ENCODE measurements at places on chromosomes 11 and 22.
A peak's percentile ranks its signal among the peaks of the same experiment; 100 is the strongest.

DNA sequence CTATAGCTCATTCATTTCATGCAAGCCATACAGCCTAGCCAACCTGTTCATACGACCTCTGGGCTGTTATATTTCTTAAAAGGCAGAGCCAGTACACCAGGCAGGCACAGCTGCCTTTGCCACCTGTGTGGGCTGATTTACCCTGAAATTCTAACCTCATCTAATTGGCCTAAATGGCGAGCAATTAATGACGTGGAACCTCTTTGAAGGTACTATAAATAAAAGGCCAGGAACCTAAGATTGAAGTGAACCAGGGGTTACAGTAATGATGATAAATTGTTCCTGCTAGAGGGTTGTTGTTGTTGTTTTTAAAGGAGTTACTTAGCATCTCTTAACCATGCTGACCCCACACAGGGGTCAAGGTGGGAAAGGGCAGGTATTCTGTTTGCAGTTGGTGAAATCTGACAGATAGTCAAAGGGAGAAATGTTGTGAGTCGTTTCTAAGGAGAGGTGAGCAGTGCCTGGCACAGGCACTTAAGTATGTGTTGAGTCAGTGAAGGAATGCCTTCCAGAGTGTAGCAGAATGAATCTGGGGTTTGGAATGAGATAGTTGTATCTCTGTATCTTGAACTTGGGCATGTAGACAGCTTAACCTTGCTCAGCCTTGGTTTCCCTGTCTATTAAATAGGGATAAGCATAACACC, 213.5 kb upstream of the NAV2 start:
- no peak overlapping the region for H3K27ac ChIP-seq
- no peak for DNase-seq
- H3K4me3 ChIP-seq = no peak overlapping the region

DNA sequence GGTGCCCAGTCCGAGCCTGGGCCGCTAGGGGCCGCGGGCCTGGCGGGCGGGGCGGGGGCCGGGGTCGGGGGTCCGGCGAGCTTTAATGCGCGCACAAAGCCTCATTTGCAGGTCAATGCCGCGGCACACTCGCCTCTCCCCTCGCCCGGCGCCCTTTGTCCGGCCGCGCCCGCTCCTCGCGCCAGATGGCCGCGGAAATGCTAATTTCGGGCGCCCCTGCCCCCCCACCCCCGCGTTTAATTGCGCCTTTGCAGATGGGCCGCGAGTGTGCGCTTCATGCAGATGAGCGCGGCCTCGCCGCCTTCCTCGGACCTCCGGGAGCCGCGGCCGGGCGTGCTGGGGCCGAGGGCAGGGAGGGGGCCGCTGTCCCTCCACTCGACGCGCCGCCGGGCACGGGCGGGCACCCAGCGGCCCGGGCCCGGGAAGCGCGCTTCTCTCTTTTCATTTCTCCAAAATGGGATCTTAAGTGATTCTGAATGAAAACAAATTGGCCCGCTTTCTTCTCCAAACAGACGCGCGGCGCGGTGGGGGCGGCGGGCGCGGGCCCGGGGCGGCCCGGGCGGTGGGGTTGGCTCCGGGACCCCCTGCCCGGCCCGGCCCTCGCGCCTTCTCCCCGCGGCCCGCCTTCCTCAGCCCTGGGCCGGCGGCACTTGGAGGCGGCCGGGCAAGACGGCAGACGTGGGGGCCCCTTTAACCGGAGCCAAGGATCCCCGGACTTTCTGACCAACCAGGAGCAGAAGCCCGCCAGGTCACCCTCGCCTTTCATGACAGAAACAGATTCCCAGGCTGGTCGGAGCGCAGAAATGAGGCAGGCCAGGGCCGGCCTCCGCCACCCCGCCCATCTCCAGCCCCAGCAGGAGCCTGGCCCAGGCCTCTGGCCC, 22.9 kb downstream of the CDKN1C start:
- H3K36me3 ChIP-seq = no peaks in the 10 kb centered on the region
- no peak for DNase-seq
- H3K4me3 ChIP-seq = no peak overlapping the region
- peaks cover 31% of the 10 kb centered on the region for H3K27me3 ChIP-seq
- H3K27ac ChIP-seq = no peak overlapping the region

DNA sequence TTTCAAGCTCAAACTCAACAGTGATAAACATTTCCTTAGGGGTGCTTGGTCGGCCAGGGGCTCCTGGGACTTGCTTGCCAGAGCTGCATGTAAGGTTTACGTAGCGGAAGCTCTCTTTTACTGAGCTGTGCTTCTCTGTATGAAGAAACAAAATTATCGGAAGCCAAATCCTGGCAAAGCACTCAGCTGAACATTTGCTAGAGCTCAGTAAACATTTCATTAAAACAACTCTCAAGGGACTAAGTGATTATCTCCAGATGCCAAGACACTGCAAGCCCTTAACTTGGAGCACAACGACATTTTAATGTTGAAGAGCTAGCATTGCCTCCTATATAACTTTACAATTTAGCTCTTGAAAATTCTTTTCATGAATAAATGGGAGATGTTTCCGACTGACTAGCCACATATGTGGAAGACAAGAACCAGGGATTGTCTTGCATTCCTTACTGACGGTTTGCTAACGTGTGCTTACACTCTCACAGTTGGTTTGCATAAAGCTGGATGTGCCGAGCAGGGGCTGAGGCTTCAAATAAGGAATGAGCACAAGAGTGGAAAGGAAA, 43.4 kb downstream of the SCUBE2 start:
- no peaks in the 10 kb centered on the region for H3K4me1 ChIP-seq
- H3K36me3 ChIP-seq = no peaks in the 10 kb centered on the region
- H3K27ac ChIP-seq = no peak overlapping the region
- no peak overlapping the region for H3K4me3 ChIP-seq

GRCh38 chr11:115739146-115739545, 234.9 kb upstream of the CADM1 start:
- H3K27me3 ChIP-seq = no peaks in the 10 kb centered on the region
- H3K4me1 ChIP-seq = no peaks in the 10 kb centered on the region
- H3K4me3 ChIP-seq = no peak overlapping the region
- no peak overlapping the region for H3K27ac ChIP-seq
- no peak for DNase-seq
- no peaks in the 10 kb centered on the region for H3K36me3 ChIP-seq

- peaks cover 26% of the 10 kb centered on the region for H3K4me1 ChIP-seq
- H3K36me3 ChIP-seq = no peaks in the 10 kb centered on the region
- H3K27ac ChIP-seq = no peak overlapping the region
- DNase-seq = no peak
Observed at GRCh38 chr11:48017105-48017830, 36.9 kb downstream of the PTPRJ start.

- H3K27me3 ChIP-seq = no peaks in the 10 kb centered on the region
- no peak overlapping the region for H3K27ac ChIP-seq
- H3K36me3 ChIP-seq = no peaks in the 10 kb centered on the region
- no peak overlapping the region for H3K4me3 ChIP-seq
- no peaks in the 10 kb centered on the region for H3K4me1 ChIP-seq
Observed at GRCh38 chr11:61531044-61531443, 22.5 kb downstream of the LRRC10B start.

- no peak overlapping the region for H3K4me3 ChIP-seq
- no peaks in the 10 kb centered on the region for H3K27me3 ChIP-seq
- no peaks in the 10 kb centered on the region for H3K36me3 ChIP-seq
Observed at GRCh38 chr11:8098361-8098760, 17.4 kb downstream of the TUB start.

- H3K36me3 ChIP-seq = no peaks in the 10 kb centered on the region
- DNase-seq = no peak
- no peak overlapping the region for H3K4me3 ChIP-seq
- H3K4me1 ChIP-seq = no peaks in the 10 kb centered on the region
Observed at GRCh38 chr11:34899633-34900016, 16.6 kb downstream of the APIP start.

- no peaks in the 10 kb centered on the region for H3K36me3 ChIP-seq
- H3K27me3 ChIP-seq = peaks cover 10% of the 10 kb centered on the region
- no peaks in the 10 kb centered on the region for H3K4me1 ChIP-seq
- H3K27ac ChIP-seq = no peak overlapping the region
- H3K4me3 ChIP-seq = no peak overlapping the region
Observed at GRCh38 chr11:101582989-101583250, 887 bp downstream of the TRPC6 start.

DNA sequence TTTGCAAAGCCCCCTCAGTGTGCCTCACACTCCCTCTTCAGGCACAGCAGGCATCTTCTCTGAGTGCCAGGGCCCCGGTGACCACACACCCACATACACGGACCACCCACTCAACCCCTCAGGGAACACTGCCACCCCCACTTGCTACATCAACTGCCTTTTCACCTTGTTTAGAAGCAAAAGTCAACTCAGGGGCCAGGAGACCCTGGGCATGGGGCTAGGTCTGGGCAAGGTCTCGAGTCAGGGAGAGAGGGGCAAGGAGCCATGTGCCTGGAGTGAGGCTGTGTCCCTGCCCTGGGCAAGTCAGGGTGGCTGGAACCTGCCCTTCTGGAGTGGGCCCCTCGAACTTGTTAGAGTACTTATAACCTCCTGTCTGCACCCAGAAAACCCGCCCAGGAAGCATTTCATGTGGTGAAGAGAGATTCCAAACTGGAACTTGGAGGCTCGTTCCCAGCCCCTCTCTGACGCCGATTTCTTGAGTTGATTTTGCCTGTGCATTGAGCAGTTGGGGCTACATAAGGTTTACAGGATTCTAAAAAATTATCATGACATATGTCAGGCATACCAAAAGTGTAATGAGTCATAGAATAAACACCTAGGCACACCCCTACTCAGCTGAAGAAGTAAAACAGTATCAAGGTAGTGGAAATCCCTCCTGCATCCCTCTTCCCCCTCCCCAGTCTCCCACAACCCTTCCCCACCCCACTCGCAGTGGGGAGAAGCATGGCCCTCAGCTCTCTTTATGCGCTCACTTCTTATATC, 74.3 kb downstream of the MYEOV start:
- peaks cover 21% of the 10 kb centered on the region for H3K4me1 ChIP-seq
- H3K27ac ChIP-seq = no peak overlapping the region
- H3K4me3 ChIP-seq = no peak overlapping the region
- no peak for DNase-seq

DNA sequence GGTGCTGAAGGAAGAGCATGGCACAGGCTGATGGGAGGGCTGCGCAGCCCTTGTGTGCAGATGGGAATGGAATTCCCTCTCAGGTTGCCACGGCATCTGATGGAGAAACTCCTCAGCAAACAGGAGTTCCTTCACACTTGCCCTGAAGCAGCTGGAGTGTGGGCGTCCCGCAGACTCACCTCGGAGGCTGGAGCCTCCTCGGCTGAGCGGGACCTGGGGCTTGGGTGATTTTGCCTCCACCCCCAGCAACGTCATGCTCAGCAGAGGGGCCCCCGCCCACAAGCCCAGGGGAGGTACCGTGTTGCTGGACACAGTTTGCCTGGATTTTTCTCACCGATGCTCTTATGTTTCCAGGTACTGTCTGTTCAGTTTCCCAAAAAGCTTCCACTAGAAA, 63.4 kb downstream of the MYO7A start:
- no peaks in the 10 kb centered on the region for H3K36me3 ChIP-seq
- no peaks in the 10 kb centered on the region for H3K4me1 ChIP-seq
- no peak overlapping the region for H3K27ac ChIP-seq
- DNase-seq = no peak
- H3K27me3 ChIP-seq = no peaks in the 10 kb centered on the region
- H3K4me3 ChIP-seq = no peak overlapping the region

DNA sequence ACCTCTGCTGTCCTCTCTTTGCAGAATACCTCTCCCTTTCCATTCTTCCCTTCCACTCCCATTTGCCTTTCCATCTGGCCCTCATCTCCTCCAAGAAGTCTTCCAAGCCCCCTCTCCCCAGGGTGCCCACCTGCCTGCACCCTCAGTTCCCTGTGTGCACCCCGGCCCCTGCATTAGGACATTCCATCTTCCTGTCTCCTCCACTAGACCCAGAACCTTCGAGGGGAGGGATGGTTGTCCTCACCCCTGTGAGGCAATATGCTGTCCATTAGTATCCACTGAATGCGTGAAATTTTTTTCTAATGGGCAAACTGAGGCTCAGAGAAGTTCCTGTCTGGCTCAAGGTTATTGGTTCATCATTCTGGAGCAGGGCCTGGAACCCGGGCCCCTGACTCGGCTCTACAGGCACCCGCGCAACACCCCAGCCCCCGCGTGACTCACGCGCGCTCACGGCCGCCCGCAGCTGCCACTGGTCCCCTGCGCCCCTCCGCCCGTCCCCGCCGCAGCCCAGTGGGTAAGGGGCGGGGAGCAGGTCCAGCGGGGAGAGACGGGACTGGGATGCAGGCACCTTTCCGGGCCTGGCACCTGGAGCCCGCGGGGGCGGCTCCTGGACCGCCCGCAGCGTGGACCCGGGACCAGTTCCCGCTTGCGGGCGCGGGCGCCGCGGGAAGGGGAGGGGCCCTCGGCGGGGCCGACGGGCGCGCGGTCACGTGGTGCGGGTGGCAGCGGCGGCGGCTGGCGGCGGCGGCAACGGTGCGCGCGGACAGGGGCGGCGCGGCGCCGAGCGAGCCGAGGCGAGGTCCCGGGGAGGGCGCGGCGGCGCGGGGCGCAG, 7.0 kb downstream of the SEPTIN3 start:
- no peak overlapping the region for H3K4me3 ChIP-seq
- peaks cover 3% of the 10 kb centered on the region for H3K4me1 ChIP-seq
- H3K27me3 ChIP-seq = peaks cover 24% of the 10 kb centered on the region

GRCh38 chr11:61632096-61632495, 48.1 kb upstream of the DAGLA start:
- H3K4me3 ChIP-seq = no peak overlapping the region
- no peaks in the 10 kb centered on the region for H3K4me1 ChIP-seq
- no peak overlapping the region for H3K27ac ChIP-seq
- H3K27me3 ChIP-seq = no peaks in the 10 kb centered on the region

DNA sequence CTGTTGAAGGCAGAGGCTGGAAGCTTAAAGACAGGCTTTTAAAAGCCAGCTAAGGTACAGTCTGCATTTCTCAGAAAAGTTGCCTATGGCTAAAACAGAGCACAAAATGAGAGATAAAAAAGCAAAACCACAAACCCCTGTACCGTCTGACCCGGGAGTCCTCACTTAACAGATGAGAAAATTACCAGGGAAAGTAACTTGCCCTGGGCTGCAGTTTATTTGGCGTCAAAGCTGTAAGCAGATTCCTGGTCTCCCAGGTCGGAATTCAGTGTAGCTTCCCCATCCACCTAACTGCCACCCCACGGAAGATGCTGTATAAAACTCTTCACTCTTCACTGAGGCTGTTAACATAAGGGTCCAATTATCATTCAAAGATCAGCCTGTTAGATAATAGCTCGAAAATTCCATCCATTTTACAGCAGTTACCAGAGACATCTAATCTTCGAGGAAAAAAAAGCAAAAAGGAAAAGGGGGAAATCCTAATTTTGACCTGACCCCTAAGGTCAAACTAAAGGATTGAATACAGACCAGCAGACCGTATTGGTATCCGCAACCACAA, 1.5 kb downstream of the TCF20 start:
- H3K27me3 ChIP-seq = no peaks in the 10 kb centered on the region
- no peaks in the 10 kb centered on the region for H3K36me3 ChIP-seq
- peak overlapping the region; percentile 74 for H3K4me3 ChIP-seq
- H3K4me1 ChIP-seq = peaks cover 7% of the 10 kb centered on the region
- peak; percentile 7 for DNase-seq
- H3K27ac ChIP-seq = no peak overlapping the region

DNA sequence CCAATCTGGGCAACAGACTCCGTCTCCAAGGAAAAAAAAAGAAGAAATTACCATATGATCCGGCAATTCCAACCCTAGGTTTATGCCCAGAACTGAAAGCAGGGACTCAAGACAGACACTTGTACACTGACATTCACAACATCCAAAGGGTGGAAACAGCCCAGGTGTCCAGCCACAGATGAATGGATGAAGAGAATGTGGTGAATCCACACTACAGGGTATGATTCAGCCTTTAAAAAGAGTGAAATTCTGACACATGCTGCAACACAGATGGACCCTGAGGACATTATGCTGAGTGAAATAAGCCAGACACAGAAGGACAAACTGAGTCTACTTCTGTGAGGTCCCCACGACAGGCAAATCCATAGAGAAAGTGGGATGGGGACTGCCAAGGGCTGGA, 43.9 kb downstream of the SGSM3 start:
- no peak overlapping the region for H3K27ac ChIP-seq
- no peaks in the 10 kb centered on the region for H3K27me3 ChIP-seq

Measured in endothelial cell of umbilical vein (primary cell).